ENCODE measurements at places on chromosomes 4 and X.

GRCh38 chr4:142547974-142548373 is 298.1 kb downstream of the INPP4B start:
- no peak for DNase-seq

DNA sequence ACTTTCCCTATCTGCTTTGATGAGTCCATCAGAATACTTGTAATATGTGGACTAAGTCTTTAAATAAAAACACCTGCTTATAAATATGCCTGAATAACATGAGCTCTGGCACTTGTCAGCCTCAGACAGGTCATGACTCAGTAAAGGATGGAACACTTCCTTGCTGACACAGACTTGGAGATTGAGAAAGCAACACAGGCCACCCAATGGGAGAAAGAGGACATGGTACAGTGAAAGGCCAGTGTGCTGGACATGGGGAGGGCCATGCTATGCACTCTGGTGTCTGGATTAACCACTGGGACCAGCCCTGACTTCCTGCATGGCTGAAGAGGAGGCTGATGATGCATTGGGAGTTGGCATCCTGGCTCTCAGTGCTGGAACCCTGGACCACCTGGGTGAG is 149.5 kb downstream of the DHRSX start:
- DNase-seq = no peak

DNA sequence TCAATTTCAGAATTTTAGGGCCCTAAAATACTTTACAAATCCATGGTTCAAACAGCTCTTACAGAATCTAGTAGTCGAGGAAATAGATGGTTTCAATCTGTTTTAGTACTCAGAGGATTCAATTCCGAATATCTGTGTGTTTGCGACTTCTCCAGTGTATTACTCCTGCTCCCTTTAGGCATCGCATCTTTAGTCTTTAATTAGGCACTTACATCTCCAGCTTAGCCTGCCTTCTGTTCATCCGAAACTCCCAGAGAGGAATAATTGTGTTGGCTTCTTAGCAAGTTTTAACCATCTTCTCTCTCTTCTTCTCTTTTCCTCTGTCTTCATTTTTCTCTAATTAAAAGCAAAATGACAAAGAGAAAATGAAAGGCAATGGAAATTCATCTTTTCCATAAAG is 1901.3 kb upstream of the TENM3 start:
- DNase-seq = no peak

DNA sequence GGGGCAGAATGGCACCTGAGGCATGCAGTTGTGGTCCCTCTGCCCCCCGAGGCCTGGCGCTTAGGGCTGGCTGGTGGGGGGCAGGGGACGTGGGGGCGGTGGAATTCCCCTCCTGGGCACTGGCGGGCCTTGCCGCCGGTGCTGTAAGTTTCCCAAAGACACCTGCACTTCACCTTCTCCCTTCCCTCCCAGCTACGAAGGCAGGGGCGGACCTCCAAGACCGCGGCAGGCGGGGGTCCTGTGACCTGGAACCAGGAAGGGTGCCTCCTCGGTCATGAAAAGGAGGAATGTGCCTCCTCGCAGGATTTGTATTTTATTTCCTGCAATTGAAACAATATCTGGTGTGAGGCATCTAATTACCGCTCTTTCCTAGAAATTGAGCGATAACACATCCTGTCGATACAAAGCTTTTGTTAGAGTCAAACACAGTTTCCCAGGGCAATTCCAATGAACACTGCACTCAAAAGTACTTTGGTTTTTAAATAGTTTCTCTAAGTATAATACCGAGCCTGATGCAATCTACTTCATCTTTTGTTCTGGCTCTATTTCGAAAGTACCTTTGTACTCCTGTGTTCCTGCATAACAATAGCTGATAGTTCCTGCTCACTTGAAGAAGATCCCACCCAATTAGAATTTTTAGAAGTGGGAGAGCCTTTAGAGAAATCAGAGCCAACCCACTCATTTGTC is 12.3 kb upstream of the ADRA2C start:
- no peak for DNase-seq

DNA sequence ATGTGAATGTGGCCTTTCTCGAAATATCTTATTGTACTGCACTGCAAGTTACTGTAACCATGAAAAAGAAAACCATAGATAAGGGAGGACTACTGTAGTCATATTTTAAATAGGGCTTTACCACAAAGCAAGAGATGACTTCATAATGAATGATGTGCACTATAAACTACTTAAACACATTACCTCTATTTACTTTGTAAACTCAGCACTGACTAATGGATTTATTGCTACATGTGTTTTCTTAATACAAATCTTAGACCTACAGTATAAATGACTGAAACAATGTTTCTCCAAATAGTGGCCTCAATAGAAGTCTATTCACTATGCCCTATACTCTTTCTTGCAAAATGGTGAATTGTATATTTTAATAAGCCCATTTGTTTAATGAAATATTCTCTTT is 61.1 kb downstream of the HDX start:
- no peak for DNase-seq

DNA sequence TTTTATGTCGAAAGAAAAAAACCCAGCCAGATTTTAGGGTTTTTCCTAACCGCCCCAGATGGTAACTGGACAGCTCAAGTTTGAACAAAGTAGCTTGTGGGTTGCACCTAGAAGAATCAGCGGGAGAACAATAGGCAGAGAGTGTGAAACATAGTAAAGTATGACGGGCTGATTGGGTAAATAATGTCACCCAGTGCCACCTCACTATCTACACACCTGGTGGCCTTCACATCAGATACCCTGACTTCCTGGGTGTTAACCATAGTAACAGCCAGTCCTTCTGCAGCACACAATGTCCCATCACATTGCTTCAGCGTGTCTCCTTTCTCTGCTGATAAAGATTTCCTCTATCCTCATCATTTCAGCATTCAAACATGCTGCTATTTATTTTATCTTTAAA is 159.1 kb upstream of the HS3ST1 start:
- no peak for DNase-seq

DNA sequence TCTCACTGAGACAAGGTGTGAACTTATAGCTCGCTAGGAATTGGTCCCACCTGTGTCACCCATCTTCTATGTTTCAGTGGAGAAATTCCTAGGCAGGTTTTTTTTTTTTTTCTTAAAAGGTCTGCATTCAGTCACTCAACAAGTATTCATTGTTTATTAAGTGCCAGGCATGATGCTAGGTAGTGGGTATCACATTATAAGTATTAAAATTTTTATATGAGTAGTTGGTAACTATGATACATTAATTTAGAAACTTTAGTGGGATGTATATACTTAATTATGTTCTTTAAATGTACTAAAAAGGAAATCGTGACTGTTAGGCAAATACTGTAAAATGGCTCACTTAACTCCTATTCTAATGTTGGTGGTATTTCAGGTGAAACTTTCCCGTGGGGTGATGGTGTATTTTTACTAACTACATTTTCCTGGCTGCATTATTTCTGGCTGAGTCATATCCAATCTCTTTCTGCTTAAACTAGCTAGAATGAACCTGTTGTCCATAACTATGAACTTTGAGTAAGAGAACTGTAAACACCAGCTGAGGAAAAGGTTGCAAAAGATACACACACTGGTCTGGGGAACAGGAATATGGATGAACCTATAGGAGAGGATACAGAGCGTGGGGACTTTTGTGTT is 49.3 kb upstream of the MED14 start:
- DNase-seq = no peak

- DNase-seq = no peak
These were observed 558.5 kb upstream of the DIAPH2 start for GRCh38 chrX:96126182-96126581.

DNA sequence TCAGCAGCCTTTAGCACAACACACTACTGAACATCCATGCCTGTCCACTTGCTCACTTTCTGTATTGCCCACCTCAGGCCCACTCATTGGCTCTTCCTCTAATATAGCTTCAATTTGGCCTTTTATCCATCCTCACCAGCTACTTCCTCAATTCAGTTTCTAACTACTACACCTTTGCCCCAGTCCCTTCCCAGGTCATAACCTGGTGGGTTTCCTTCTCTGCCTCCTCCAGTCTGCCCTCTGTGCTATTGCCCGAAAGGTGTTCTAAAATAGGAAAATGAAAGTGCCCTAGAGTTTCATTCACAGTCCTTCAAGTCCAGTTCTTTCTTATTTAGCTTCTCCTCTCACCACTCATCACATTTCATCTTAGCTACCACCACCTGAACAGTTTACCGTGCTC is 23.1 kb downstream of the MOSPD2 start:
- no peak for DNase-seq
